Vagina (tissue), 2 donors: ENCODE measurements at places on chromosomes 13 and 19.

- DNase-seq: no peak
Measured at GRCh38 chr19:11658970-11659369, 61.7 kb downstream of the ZNF627 start.

DNA sequence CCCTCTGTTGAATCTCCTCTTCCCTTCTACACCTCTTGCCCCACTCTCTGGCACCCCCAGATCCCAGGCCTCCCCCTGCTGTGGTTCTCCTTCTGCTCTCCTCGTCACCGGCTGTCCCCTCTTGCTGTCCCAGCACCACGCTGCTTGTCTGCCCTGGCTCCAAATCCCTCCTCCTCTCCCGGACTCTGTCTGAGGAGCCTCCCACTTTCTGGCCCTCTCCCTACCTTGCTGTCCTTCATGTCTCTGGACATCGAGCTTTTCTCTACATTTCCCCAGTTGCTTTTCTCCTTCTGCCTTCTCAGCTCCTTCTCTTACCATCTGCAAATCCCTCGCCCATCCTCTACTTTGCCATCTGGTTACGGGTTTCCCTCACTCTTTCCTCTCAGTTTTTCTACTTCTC, 1.2 kb downstream of the ZNF347 start:
- DNase-seq: no peak

DNA sequence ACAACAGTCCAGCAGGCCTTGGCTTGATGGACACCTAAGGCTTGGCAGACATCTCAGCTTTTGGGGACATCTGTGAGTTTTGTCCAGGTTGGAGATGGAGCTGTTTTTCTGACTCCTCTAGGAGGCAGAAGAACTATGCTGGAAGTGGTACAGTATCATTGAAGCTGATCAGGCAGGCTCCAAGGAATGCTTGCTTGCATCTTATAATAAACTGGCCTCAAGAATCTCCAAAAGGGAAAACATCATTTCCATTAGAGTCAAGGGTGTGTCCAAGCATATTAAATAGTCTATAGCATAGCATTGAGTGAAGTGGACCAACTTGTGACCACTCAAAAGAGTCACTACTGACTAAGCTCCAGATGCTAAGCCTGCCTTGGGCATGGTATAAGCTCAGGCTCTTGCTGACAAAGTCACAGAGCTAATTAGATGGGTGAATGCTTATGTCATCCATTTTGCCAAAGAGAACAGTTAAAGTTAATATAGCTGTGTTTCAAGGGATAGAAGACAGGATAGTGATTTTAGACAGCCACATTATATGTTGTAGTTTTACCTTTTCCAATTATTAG, 216.0 kb downstream of the DNAJC15 start:
- no peak for DNase-seq

- no peak for DNase-seq
Measured at GRCh38 chr13:114279146-114279545, 2.3 kb upstream of the UPF3A start.

- no peak for DNase-seq
Measured at GRCh38 chr13:67117010-67117550, 113.1 kb downstream of the PCDH9 start.

GRCh38 chr19:12364391-12365235, 870 bp downstream of the ZNF442 start:
- no peak for DNase-seq

DNA sequence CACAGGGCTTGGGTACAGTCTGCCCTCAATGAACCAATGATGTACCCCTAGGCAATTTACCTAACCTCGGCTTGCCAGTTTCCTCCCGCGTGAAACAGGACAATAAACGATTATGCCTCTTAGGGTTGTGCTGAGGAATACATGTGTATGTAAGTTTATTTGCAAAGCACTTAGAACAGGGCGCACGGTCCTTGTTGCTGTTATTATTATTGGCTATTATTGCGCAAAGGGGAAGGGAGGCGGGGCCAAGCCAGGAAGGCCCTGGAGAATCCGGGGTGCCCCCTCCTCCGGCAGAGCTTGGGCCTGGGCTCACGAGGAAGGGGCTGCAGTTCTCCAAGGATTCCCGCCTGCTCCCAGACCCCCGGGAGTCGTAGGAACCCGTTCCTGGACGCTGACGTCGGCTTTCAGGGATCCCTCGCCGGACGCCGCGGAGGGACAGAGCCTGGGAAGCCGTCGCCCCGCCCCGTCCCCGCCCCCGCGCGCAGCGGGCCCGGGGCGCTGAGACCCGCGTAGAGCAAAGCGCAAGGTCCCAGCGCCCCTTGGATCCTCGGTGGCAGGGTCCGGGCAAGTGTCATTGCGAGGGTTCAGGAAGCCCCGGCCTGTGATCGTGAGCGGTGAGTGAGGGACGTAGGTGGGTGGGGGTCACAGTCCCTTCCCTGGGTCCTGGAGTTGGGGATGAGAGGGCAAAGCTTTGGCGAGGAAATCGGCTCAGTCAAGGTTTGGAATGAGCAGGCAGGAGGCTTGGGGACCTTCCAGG, at the start of gene TMEM91:
Gene TMEM91, plus strand, starts transcription at position 293 of the 757 bp plus-strand sequence. CDS start 1,777 bp downstream, outside the sequence.
- DNase-seq: no peak

- no peak for DNase-seq
Measured at GRCh38 chr13:61777271-61777670, 361.6 kb upstream of the PCDH20 start.

- DNase-seq: no peak
Measured at GRCh38 chr19:33840783-33841182, 44.1 kb downstream of the KCTD15 start.

GRCh38 chr13:80469853-80470381, 129.0 kb upstream of the SPRY2 start:
- DNase-seq: no peak

DNA sequence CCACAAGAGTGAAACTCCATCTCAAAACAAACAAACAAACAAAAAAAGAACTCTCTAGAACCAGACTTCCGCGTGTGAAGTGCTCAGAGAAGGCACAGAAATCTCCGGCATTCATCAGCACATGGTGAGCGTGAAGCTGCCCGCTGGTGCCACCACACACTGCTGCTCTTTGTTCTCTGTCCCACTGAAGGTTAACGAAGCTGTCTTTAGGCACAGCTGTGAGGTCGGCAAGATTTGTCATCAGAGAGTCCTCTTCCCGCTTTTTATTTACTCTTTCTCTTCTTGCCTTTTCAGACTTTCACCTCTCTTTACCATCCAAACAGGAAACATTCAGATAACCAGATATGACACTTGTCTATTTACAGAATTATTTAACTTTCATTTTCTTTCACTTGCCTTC, 115.2 kb upstream of the ARGLU1 start:
- no peak for DNase-seq

GRCh38 chr13:92175330-92175729, 776.9 kb downstream of the GPC5 start:
- DNase-seq: no peak

DNA sequence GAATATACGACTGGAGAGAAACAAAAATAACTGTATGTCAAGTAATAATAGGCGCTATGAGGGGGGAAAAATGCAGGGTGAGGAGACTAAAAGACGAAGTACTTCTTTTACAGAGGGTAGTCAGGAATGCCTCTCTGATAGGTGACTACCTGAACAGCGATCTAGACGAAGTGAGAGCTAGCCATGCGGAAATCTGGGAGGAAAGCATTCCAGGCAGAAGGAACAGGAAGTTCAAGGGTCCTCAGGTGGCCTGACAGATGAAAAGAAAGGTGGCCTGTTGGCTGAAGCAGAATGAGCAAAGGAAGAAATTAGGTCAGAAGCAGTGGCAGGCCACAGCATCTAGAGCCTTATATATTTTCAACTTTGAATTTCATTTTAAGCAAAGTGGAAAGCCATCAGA, 13.3 kb downstream of the ZDHHC20 start:
- DNase-seq: no peak

GRCh38 chr19:29914933-29915332, 27.1 kb upstream of the URI1 start:
- DNase-seq: no peak

- no peak for DNase-seq
Measured at GRCh38 chr13:111973605-111974340, 93.2 kb upstream of the SOX1 start.

DNA sequence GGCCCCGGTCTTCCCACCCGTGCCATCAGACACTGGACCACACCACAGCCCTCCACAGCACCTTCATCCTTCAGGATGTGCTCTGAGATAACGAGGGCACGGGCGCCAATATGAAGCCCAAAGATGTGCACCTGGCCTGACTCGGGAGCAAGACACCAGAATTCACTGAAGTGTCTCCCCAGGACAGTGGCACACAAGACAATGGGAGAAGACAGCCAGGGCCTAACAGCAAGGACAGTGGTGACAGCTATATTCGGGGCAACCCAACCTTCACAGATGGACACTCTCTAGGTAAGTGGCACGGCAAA, 7.2 kb downstream of the DDX39A start:
- DNase-seq: no peak

DNA sequence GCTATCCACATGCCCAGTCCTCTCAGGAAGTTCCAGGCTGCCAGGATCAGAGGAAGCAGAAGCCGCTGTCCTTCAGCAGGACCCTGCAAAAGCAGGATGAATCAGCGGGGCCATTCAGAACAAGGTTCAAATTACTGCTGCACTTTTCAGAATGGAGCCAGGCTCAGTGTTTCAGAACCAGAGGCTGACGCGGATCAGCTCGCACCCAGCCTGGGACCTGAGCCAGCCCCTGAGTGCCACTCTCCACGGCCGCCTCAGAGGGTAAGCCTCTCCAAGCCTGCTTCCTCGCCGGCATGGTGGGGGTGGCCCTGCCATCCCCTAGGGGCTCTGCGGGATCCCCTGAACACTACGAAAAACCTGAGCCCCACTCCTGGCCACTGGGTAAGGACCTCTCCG, 24.7 kb downstream of the RASA3 start:
- no peak for DNase-seq

DNA sequence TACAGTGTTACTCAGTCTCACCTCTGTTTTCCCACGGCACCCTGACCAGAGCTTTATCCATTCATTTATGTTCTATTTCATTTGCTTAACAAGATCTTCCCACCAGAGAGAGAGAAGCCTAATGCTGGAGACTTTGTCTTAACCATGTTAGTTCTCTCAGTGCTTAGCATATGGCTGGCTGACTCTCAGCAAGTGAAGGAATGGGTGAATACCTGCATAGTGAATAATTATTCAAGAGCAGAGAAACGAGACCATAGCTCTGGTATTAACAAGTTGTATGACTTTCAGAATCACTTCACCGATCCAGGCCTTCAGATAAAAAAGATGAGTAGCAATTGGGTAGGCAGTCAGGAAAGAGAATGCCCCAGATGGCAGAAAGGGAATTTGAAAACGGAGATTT, 686.3 kb downstream of the LIG4 start:
- DNase-seq: no peak

DNA sequence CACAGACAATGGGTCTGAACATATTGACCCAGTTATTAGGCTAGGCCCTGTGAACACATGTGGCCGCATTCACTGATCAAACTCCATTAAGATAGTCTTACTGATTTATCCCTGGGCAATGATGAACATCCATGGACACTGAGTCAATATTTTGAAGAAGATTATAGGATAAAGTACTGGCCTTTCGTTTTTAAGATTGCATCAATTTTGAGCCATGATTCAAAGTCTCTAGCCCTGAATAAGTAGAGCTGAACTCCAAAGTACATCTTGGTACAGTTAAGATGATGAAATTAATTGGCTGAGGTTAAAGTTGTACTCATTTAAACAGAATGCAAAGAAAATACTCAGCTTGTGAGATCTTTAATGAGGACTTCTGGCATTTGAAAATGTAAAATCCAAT, 1581.9 kb downstream of the EFNB2 start:
- no peak for DNase-seq

DNA sequence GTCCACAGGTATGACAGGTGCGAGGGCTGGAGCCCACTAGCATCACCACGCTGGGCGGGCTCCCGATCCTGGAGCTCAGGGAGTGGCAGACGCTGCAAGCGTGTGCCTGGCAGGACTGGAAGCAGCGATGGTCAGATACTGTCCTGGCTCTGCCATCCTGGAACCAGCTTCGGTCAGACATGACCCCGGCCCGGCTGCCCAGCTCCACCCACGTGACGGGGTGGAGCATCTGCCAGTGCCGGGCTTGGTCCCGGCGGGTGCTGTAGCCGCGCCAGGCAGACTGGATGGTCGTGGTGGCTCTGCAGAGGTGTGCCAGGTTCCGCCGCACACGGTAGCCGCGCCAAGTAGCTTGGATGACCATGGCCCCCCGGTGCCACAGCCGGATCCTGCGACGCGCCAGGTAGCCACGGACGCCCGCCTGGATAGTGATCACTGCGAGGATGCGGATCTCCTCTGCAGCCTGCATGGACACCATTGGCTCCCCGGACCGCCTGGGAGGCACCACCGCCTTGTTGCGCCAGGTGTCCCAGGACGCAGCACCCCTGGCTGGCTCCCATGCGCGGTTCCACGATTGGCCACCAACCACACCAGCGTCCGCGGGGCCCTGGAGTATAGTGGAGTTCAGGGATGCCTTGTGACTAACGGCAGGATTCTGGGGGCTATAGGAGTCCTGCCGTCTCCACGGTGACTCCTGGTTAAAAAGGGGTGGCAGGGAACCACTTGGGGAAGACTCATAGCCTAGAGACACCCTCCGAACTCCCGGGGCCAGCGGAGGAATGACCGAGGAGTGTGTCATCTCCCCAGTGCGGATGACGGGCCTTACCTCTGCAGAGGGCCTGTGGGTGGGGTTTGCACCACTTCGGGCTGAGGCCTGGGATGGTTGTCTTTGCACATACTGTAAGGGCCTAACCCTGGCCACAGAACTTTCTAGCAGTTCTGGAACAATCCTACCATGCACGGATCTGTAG, 16.5 kb downstream of the IQCN start:
- no peak for DNase-seq

GRCh38 chr19:35345671-35346111, 2.0 kb upstream of the FFAR1 start:
- DNase-seq: no peak

- no peak for DNase-seq
Measured at GRCh38 chr13:109345433-109345941, 440.9 kb downstream of the IRS2 start.
